ENCODE measurements at places on chromosomes 16 and 17.

GRCh38 chr17:2023692-2024571, 1.2 kb downstream of the RTN4RL1 start:
- DNase-seq, result peak; percentile 36

DNA sequence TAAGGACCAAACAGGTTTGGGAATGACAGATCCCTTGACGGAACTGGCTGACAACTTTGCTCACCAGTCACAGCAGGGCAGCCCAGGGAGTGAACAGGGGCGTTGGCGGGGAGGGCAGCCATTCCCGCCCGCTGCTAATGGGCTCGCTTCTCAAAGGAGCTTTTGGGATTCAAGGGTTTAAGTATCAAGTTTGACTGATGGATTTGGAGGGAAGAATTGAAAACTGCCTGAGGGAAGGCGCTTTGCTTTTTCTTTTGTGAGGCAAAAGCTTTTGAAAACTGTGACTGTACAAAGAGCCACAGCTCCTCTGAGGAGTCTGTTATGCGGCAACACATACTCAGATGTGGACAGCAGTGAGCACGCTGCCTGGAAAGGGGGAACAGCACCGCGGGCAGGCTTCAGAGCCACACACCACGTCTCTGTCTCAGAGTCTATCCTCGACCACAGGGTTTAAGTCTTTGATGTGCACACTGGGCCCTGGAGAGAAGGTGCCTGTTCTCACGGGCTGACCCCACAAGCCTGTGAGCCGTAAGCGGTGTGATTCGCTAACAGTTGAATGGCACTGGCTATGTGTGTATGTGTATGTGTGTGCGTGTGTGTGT, 79.9 kb upstream of the HSBP1 start:
- DNase-seq, result no peak

GRCh38 chr17:7214300-7215135, 5.1 kb downstream of the DLG4 start:
- DNase-seq, result peak; percentile 99

- DNase-seq, result no peak
Observed at GRCh38 chr17:52255347-52255746, 96.8 kb upstream of the CA10 start.

DNA sequence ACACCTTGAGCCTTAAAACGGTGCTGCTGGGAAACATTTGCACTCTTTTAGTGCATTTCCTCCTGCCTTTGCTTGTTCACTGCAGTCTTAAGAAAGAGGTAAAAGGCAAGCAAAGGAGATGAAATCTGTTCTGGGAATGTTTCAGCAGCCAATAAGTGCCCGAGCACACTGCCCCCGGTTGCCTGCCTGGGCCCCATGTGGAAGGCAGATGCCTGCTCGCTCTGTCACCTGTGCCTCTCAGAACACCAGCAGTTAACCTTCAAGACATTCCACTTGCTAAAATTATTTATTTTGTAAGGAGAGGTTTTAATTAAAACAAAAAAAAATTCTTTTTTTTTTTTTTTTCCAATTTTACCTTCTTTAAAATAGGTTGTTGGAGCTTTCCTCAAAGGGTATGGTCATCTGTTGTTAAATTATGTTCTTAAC, 4.4 kb downstream of the SOX9 start:
- DNase-seq, result no peak

DNA sequence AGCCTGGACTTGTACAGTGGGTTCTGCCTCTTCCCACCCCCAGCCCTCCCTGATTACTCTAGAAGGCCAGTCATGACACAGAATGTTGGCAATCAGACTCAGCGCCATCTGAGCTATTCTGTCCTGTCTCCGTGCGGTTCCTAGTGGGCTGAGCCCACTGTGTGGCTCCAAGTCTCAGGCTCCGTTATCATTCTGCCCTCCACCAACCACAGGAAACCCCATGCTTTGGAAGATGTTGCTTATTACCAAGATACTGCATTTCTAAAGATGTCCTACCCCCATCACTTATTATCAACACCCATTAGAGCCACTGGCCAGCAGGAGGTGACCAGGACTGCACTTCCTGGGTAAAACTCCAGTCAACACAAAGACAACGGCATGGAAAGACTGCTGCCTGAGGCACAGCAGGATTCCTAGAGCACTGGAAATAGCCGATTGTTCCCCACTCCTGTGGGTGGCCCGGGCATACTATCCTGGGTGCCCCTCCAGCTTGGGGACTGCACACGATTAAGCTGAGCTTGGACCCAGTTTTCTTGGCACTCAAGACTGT, 133.6 kb downstream of the AATF start:
- no peak for DNase-seq

- DNase-seq, result peak; percentile 76
Observed at GRCh38 chr17:17781591-17782496, 54.9 kb downstream of the SREBF1 start.

DNA sequence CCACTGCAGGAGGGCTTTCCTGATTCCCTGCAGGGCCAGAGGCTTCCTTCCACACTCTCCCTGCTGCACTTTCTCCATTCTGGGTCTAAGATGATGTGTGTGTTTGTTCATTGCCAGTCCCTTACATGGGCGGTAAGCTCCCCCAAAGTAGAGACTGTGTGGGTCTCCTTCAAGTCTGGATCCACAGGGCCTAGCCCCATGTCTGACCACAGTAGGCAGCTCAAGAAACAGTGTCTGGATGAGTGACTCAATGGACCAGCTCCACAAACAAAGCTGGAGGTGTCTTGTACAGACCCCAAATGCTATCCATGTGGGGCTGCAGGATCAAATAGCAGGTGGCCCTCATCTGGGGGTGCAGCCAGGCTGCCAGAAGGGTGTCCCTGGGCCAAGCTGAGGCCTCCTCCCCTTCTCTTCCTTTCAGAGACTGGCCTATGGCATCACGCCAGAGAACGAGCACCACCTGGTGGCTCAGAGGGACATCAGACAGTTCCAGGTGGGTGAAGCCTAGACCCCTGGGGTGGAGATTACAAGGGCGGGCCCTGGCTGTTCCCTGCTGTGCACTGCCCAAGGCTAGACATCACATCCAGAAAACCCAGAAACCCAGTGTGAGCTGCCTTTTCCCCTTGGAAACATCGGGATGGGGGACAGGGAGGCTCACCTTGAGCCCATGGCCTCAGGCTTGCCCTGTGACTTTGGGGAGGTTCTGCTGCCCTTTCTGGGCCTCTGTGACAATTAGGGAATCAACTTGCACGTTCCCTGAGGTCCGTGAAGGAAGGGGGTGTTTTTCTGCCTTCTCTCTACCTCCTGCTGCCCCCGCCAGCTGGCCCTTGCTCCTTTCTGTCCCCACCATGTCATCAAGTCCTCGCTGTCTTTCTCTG, 45.9 kb downstream of the SLC6A2 start:
- DNase-seq, result peak; percentile 29

GRCh38 chr17:2878751-2879254, 82.6 kb downstream of the RAP1GAP2 start:
- no peak for DNase-seq

GRCh38 chr17:5557990-5558389, 26.3 kb downstream of the NLRP1 start:
- DNase-seq, result no peak

DNA sequence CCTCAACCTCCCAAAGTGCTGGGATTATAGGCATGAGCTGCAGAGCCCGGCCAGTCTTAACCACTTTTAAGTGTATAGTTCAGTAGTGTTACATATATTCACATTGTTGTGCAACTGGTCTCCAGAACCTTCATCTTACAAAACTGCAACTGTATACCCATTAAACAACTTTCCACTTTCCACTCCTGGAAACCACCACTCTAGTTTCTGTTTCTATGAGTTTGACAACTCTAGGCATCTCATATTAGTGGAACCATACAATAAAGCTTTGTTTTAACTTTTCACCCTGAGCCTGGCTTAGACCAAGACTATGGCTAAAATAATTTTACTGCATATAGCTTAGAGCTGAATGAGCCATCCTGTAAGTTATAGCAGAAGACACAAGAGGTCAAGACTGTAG, 108.0 kb upstream of the GOT2 start:
- DNase-seq, result no peak

- DNase-seq, result no peak
Observed at GRCh38 chr16:85302018-85302847, 190.0 kb upstream of the CIBAR2 start.

DNA sequence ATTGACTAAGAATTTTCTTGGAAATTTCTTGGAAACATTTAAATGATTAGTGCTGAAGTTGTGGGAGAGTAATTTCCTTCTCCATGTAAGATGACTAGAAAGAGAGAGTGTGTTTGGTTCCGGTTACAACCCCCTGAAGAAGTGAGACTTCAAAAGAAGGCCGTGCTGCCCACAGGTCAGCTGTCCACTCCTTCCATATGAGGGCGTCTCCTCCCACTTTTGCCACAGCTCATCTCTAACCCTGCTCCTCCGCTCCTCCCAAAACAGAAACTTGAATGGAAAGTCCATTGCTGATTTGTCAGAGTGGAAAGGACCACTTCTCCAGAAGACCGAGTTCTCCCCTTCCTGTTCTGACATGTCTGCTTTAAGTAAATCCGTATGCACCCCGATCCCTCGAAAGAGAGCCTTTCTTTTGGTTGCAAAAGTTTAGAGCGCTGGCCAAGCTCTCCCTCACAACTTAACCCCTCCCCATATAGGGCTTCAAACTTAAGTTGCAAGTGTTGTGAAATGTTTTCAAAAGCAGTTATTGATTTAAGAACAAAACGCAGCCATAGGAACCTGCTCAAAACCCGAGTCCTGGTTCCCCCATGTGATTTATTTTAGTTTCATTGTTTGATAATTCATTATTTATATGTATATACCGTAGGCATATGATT, 129.5 kb downstream of the SOCS1 start:
- no peak for DNase-seq

DNA sequence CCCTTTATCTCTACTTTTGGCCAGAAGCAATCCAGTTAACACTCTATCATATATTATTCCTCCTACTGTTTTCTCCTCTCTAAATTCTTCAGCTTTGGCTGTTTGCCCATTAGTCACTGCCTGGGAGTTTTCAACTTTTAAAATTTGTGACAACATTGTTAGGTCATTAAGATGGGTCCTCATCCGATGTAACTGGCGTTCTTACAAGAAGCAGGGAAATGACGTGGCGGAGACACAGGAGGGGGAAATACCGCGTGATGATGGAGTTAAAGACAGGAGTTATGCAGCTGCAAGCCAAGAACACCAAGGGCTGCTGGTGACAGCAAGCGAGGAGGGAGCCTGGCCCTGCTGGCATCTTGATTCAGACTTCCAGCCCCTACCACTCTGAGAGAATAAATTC, 34.8 kb upstream of the CPHXL start:
- no peak for DNase-seq

- DNase-seq, result no peak
Observed at GRCh38 chr17:40859536-40859935, 7.5 kb downstream of the KRT12 start.

DNA sequence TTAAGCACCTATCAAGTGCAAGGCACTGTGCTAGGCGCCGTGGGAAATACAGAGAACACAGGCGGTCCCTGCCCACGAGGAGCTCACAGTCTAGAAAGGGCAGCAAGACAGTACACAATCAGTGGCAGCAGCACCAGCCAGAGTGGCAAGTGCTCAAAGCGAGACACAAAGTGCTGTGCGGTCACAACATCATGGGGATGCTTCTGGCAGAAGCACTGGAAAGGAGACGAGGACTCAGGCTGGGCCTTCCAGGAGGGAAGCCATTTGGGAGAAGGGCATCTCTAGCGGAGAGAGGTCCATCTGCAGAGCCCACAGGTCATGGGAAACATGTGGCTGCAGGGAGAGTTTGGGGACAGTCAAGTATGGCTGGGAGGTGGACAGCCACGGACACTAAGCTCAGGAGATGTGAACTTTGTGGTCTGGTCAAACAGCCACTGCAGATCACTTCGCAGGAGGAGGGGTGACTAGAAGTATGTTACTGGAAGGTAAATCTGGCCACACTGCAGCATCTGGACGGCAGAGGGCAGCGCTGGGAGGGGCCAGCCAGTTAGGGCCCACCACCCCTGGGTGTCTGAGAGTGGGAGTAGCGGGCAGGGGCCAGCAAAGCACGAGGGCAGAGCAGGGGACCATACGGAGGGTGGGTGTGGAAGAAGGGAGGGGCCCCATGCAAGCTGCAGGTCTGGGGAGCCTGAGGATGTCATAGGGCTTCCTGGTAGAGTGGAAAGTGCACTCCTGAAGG, 71.1 kb downstream of the N4BP1 start:
- DNase-seq, result no peak

DNA sequence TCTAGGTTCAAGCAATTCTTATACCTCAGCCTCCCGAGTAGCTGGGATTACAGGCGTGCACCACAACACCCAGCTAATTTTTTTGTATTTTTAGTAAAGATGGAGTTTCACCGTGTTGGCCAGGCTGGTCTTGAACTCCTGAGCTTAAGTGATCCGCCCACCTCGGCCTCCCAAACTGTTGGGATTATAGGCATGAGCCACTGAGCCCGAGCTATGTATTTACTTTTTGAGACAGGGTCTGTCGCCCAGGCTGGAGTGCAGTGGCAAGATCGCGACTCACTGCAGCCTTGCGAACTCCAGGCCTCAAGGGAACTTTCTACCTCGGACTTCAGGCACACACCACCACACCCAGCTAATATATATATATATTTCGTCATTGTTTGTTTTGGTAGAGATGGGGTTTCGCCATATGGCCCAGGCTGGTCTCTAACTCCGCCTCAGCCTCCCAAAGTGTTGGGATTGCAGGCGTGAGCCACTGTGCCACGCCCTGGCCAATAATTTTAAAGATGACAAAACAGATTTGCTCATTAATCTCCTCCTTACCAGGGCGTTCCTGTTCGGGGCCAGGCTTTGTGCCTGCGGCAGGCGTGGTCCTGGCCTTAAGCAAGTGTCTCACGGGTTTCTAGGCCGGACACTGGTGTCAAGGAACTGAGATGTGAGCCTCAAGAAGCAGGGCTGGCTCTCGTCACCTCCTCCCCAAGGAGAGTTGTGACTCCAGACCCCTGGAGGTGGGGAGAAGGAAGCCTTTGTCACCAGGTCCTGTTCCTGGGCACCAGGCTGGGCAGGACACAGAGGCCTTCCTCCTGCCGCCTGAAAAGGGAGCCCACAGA, 4.3 kb upstream of the NPW start:
- no peak for DNase-seq

DNA sequence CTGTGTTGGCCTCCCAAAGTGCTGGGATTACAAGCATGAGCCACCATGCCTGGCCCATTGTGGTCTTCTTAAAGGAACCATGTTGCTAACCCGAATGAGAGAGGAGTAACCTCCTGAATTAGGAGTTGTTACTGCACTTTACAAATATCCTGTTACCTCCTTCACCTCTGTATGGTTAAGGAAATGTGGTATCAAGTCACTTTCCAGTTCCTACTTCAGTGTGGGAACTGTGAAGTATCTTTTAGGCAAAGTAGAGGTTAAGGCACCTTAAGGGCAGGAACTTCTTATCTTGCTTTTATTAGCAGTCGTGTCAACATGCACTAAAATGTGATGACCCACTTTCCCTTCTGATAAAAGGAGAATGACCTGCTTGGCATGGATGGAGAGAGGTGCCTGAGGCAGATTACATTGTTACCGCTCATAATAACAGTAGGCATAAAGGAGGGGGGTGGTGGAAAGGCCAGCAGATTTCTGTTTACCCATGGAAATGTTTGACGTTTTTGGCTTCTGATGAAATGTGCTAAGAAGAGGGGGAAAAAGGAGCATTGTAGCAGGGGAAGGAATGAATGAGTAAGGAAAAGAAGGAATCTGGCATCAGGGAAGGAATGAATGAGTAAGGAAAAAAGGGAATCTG, 28.5 kb downstream of the FTO start:
- no peak for DNase-seq

Data from NCI-H1436 (cell line).